ENCODE measurements at places on chromosomes 11 and 22.

DNA sequence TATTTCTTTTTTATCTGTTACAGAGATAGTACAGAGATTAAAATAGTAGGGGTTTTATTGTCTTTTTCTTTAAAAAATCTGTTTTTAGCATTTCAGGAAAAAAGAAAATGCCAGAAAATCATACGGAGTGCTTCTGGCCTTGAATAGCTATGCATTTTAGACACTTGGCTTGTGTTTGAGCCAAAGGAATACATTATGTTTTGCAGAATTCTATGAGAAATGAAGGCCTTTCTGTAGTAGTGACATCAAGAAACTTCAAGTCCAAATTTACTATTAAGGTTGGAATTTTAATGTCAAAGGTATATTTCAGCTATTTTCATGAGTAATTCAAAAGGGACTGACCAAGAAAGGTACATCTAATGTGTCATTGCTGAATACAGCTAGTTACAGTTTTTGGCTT is 56.3 kb upstream of the DDI1 start:
- no peak for DNase-seq

DNA sequence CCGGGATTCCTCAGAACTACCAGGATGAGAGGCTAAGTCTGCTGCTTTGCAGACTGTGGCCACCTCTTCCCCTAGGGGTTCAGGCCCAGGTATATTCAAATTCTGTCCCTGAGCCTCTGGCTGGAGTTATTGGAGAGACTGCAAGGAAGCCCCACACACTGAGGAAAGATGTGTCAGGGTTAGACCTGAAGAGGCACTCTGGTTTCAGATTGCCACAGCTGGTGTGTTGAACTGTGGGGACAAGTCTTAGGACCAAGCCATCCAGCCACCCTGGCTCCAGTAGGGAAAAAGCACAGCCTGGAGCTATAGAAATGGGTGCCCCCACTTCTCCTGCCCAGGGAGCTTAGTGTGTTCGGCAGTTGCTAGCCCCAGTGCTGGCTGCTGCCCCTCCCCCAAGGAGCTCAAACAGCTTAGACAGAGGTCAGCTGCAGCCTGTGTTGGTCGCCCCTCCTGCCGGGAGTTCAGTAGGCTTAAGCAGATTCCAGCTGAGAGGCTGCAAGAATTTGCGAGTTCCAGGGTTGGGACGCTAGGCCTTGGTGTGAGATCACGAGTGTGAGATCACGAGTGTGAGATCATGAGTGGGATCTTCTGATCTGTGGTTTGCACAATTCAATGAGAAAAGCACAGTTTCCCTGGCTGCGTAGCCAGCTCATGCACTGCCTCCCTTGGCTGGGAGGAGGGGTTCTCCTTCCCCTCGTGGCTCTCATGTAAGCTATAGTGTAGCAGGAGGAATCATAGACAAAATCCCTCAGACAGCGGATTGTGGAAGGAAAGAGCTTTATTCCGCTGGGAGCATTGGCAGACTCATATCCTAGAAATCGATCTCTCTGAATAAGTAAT is 552.1 kb upstream of the CHORDC1 start:
- no peak for DNase-seq

DNA sequence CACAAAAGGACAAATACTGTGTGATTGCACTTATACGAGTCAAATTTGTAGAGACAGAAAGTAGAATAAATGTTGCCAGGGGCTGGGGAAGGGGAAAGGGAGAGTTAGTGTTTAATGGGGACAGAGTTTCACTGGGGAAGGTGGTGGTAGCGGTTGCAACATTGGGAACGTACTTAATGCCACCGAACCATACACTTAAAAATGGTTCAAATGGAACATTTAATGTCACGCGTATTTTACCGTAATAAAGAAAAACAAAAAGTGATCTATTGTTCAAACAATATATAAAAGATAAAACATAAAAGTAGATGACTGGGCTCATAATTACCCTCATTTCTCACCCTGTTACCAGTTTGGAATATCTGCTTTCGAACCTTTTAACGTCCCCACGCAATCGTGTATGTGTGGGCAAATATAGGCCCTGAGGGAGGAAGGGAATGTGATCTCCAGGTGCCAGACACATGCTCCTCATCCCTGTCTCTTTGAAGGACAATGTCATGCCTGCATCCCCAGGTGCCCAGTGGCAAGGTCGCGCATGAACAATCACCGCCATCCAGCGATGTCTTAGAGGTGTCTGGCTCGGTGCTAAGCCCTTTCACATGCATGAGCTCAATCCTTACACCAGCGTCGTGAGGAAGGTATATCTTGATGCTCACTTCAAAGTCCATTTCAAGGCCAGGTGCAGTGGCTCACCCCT is 35.3 kb downstream of the LIF start:
- DNase-seq = no peak

DNA sequence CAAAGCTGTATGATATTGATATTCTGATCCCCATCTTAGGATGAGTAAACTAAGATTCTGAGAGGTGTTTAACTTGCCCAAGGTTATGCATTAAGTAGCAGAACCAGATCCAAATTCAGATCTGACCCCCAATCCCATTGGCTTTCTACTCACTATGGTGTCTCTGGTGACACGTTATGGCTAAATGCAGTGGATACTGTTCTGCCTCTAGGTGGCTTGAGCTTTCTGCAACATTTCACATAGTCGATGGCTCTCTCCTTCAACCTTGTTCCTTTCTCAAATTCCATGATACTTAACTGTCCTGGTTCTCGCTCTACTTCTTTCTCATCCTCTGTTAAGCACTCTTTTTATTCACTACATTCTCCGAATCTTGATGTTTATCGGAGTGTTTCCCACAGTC is 9.4 kb downstream of the C11orf97 start:
- no peak for DNase-seq

GRCh38 chr11:132913295-132913694 is 619.0 kb downstream of the OPCML start:
- no peak for DNase-seq

GRCh38 chr11:26997378-26997777 is 3.5 kb downstream of the FIBIN start:
- no peak for DNase-seq

DNA sequence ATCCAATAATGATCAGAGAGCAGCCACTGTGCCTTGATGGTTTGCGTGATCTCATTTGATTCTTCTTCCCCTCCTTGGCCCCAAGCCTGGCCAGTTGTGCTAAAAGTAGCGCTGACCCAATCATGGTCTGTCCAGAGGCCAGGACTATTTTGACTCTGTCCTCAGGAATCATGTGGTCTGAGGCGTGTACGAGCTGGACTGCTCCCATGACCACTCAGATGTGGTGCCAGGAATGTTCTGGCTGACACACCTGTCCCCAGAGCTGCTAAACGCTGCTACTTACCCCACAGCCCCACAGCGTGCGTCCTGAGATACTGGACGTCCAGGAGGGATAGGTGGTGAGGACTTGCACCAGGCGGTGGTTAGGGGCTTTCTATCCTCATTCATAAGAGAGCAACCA is 70.5 kb downstream of the FEZ1 start:
- DNase-seq = no peak

DNA sequence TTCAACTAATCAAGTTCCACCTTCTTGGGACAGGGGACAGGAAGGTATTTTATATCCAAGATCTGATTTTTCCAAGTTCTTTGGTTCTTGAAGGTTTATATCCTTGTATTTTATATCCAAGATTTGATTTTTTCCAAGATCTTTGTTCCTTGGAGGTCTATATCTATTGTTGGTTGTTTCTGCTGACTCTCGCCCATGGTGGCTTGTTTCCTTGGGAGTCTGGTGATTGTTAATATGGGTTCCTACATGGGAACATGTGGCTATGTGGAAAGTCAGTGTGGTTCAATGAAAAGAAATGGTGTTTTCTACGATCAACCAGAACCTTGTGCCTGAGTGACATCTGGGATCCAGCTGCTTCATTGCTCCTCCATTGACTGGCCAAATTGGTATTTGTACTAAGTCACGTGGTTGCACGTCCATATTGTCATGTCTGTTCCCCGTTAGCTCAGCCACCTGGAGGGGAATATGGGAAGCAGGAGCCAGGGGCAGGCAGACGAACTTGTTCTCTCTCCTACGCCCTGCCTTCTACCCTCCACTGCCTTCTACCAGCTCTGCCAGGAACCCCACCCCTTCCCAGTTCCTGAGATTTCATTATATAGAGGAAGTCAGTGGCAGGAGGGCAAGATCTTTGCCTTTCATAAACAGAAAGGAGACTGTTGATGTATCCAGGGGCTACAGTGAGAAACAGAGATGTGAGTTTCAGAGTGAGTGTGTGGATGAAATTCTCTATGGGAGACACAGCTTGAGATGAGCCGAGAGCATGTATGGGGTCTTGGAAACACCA is 11.1 kb upstream of the CSF2RB start:
- DNase-seq = no peak

- no peak for DNase-seq
These were observed 2.1 kb upstream of the DGKZ start for GRCh38 chr11:46345131-46345597.

- no peak for DNase-seq
These were observed 112.8 kb upstream of the CADM1 start for GRCh38 chr11:115616971-115617370.

- no peak for DNase-seq
These were observed 543.5 kb downstream of the BRD1 start for GRCh38 chr22:49284056-49284784.

GRCh38 chr11:127042445-127042844 is 41.9 kb upstream of the KIRREL3 start:
- DNase-seq = no peak

DNA sequence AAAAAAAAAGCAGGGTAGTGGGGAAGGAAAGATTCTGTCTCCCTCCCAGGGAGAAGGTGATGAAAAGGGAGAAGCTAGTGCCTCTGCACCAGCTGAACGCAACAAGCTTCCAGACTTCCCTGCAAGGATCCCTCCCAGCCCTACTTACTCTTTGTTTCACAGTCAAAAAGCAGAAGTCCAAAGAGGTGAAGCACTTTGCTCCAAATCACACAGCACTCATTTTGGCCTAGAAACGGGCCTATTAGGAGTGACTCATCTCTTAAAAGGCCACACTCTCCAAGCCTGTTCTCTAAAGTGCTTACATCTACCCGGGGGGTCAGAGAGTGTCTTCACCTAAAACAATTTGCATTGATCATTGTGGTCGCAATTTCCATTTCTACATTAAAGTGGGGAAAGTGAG is 17.7 kb upstream of the GRK3 start:
- DNase-seq = no peak

DNA sequence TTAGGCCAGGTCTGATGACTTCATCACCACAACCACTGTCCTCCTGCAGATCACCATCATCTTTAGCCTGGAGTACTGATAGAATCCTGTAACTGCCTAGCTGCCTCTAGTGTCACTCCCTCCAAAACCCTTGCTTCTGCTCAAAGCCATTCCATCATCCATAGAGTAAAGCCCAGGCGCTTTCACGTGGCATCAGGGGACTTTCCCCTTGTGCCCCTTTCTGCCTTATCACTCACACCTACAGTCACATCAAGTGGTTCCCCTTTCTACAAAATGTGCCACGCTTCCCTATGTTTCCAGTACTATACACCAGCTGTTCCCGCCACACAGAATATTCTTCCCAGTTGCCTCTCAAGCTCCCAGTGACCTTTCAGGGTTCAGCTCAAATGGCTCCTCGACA is 75.9 kb downstream of the MN1 start:
- no peak for DNase-seq

DNA sequence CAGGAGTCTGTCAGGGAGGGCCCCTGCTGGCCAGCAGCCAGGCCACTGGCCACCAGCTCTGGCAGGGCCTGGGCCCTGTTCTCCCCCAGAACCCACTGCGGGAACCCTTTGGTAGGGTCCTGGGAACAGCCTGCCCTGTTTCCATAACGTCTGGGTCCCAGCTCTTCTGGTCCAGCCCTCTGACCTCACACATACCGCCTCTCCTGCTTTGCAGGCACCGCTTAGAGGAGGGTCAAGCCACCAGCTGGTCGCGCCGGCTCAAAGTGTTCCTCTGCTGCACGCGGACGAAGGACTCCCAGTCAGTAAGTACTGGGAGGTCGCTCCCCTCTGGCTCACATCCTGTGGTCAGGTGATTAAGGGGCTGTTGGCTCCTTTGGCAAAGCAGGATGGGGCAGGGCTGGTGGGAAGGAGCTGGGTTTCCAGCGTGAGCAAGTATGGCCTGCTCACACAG is 26.6 kb upstream of the MYRF start:
- DNase-seq = no peak

DNA sequence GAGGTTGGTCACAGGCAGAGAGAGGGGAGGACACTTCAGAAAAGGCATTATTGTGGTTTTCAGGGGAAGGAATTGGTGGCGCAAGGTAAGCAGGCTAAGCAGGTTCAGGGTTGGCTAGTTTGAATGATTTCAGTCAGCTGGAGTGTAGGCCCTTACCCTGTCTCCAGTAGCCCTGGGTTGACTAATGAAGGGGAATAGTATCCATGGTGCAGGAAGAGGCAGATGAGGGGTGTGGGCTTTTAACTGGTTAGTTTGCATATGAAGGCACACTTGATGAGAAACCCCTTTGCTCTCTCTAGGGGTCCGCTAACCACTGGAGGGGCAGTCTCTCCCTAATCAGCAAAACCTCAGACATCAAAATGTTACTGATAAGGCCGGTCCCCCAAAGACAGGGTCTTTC is 249.7 kb downstream of the AASDHPPT start:
- DNase-seq = no peak

DNA sequence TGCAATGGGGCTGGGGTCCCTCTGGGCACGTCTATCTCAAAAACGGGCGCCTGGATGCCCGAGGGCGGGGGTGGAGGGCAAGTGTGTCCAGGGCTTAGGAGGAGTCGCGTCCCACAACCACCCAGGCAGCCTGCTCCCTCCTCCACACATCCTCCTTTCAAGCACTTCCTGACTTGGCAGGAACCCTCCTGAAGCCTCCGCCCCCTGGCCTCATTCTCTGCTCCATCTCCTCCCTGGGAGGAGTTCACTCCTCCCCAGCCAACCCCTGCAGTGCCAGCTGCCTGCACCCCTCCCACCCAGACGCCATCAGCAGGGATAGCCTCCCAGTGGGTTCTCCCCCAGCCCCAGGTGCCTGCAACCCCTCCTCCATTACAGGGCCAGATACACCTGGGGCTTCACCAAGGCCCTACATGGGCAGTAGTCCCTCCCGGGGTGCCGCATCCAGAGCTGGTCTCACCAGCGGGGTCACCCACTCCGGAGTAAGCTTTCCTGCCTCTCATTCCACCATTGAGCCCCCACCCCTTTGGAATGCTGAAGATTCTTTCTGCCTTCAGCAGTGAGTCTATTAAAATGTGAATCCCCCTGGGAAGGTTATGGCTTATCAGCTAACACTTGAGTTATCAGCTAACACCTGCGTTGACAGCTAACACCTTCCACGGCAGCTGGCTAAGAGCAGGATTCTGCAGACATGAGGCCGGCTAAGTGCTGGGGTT is 24.4 kb downstream of the RTN4R start:
- no peak for DNase-seq

GRCh38 chr11:10379871-10380568 is 75.0 kb upstream of the AMPD3 start:
- DNase-seq = no peak

DNA sequence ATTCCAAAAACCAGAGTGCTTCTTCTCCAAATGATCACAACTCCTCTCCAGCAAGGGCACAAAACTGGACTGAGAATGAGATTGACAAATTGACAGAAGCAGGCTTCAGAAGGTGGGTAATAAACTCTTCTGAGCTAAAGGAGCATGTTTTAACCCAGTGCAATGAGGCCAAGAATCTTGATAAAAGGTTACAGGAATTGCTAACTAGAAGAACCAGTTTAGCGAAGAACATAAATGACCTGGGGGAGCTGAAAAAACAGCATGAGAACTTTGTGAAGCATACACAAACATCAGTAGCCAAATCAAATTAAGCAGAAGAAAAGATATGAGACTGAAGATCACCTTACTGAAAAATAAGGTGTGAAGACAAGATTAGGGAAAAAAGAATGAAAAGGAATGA is 15.5 kb downstream of the OR52M1 start:
- no peak for DNase-seq

- no peak for DNase-seq
These were observed 398.5 kb downstream of the TBC1D22A start for GRCh38 chr22:47160781-47161520.
